ENCODE measurements at places on chromosomes 6 and 20.

DNA sequence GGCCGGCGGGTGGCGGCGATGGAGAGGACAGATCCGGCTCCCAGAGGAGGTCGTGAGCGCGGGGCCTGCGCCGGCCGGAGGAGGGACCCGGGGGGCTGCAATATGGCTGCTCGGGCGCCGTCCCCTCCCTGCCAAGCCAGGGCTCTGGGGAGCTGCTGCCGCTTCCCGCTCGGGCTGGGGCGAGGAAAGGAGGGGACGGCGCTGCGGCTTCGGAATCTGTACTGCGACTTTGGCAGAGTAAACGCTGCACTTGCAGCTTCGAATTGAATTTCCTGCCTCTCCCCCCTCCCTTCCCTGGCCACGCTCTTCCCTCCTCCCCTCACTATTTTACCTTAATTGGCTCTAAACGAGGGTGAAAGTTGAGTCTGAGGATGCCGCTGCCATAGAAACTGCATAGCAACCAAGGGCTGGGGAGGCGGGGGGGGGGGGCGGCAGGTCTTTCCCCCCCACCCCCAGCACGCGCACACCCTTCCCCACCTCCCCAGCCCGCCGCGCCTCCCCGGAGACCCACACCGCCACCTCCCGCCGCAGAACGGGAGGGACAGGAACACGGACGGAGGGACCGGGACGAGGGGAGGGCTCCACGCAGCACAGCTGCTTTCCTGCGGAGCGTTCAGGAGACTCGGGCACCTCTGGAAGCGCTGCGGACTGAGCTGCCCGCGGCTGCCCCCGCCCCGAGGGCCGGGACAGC lies 93.9 kb downstream of the RNASET2 start:
- no peak for DNase-seq

GRCh38 chr20:24892931-24893330 lies 56.1 kb upstream of the CST7 start:
- no peak for DNase-seq

- DNase-seq, result no peak
Measured at GRCh38 chr20:37789408-37789807, 95.6 kb downstream of the CTNNBL1 start.

DNA sequence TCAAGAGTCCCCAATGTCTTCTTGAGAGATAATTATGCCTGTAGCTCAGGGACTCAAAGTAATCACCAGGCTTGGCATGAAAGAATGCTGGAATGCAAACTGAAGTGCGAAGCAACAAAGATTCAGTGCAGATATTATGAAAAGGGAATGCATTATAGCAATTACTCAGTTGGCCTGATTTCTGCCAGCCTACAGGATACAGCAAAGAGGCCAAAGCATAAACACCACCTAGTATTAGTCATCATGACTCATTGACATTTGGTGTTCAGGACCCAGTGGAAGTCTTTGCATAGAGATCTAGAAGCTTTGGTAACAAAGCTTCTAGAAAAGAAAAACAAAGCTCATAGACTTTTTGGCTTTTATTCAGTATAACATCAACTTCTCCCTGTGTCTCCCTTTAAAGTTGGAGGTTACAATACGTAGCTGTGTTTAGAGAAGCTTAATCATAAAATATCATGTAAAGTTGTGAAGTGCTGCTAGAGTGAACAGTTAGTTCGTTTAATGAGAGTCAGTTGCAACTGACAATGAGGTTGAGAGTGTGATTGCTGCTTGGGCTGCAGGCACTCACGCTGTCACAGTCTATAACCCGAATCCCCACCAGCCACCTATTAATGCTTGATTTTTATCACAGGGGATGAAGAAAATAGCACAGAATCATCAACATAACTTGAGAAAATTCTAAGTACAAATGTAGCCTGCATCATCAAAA lies 932.7 kb downstream of the TFAP2A start:
- DNase-seq, result no peak

DNA sequence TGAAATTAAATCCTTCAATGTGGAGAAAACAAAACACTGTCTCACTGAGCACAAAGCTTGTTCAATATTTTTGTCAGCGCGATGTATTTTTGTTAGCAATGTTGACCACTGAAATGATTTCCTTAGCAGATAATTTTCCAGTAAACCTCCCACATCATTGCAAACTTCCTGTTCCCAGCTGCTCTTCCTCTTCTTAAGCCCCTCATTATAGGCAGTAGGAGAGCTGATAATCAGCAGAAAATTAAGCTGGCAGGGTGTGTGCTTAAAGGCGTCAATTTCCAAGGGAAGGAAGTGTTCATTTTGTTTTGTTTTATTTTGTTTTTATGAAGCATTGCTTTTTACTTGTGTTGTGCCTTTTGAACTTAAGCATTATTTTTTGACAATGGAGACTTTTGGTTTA lies 29.1 kb upstream of the TMEM14A start:
- DNase-seq, result no peak

DNA sequence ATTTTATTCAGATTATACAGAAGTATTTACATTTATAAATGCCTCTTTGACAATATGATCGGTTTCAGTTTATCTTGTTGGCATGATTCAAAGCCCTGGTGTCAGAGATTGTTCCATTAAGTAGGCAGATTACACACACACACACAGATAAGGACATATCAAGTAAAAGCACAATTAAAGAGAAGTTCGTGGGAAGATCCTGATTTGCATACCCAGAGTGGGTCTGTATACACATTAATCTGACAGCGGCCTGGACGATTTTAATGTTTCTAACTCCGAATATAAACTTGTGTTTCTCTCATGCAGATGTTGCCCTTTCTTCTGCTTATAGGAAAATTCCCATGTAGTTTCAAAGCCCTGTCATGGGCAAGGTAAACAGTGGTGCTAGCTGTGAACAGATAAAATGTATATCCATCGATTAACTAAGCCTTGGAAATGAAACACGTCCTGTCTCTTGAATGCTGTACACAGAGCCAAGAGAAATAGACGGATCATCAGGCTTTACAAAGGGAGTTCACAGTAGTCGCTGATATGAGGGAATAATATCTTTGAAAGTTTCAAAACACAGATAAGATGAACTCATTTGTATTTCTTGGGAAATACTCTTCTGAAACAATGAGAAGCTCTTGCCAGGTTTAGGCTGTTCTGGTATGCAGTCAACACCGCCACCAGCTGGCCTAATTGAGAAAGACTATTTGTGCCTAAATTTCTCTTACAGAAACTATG lies 108.2 kb upstream of the GMDS start:
- DNase-seq, result peak; percentile 71

GRCh38 chr6:67535946-67536345 lies 1099.1 kb upstream of the ADGRB3 start:
- no peak for DNase-seq

DNA sequence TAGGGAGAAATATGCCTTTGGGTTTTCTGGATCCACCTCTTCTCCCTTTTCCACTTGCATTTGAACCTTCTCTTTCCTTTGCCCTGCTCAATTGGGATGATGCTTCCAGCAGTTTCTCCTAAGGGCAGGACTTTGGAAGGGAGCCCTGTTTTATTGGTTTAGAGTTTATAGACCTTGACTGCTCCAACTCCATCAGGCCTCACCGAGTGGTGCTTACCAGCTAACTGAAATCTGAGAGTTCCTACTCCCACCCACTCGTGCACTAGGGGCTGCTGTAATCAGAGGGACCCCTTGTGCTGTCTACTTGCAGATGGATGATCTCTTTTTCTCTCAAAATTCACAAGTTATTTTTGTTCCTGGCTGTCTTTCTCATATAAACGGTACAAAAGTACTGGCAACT lies 121.3 kb upstream of the SLC22A16 start:
- no peak for DNase-seq

DNA sequence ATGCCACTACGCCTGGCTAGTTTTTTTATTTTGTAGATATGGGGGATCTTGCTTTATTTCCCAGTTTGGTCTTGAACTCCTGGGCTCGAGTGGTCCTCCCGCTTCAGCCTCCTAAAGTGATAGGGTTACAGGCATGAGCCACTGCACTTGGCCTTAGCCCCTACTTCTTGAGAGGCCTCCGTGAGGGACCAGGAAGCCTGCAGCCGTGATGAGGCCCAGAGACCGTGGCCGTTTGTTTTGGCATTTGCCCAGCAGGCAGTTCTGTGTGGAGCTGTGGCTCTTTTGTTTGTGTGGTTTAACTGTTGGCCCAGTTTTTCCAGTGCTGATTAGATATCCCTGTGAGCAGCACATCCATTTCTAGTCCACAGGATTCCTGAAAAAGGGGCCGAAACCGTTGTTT lies 39.8 kb downstream of the SRSF3 start:
- no peak for DNase-seq

DNA sequence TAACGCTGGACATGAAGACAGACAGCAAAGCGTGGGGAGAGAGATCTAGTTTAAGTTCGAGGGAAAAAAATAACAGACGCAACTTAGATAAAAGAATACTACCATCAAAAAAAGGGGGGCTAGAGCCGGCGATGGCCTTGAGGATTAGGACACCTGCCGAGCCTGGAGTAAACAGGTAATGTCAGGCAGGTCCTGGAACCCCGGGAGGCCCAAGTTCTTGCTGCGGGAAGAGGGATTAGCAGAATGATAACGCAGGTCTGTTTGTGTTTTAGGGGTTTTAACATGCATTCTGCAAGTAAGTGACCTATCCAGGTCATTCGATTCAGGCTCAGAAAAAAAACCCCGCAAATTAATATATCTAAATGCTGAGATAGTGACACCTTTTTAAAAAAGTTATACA lies 754 bp upstream of the TMEM170B start:
- no peak for DNase-seq

DNA sequence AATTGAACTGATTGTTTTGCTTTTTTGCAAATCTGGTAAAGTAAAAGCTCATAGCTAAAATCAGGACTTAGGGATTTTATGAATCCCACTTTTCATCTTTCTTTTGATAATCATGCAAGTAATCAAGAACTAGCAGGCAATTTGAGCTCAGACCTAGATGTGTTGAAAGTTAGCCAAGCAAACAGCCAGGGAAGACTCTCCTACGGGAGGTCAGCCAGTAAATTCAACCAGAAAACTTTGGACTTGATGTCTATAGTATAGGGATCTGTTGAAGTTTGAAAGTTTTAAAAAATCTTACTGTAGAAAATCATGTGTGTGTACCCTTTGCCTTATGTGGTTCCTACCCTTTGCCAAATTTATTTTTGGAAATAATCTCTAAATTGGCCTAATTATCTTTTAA lies 95.0 kb upstream of the TPD52L1 start:
- DNase-seq, result no peak

DNA sequence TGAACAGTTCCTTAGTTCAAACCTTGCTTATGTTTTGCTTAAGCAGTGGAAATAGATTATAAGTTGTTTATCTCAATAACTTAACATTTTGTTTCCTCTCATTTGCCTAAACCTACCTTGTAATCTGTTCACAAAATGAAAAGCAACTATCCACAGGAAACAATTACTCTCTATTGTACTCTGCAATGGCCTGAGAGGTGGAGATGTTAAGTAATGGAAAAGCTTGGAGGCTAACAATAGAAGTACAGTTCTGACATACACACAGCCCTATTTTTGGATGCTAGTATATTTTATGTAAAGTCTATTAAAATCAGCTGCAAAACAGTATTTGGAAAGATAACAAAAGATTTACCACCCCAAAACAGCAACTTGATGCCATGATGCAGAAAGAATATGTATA lies 82.1 kb downstream of the TINAG start:
- DNase-seq, result no peak

- DNase-seq, result no peak
Measured at GRCh38 chr6:90495216-90495817, 91.6 kb downstream of the MAP3K7 start.

DNA sequence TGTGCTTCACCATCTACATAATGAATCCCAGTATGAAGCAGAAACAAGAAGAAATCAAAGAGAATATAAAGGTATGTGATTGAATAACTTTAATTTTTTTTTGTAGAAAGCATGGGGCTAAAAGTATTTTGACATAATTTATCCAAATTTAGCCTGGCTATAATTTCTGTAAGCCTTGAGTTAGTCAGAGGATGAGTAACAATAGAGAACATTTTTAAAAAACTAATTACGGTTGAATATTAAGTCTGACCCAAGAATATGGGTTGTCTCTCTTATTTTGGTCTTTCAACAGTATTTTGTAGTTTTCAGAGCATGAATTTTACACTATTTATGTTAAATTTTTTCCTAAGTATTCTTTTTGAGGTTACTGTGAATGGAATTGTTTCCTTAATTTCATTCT lies 2.5 kb downstream of the GMNN start:
- DNase-seq, result no peak

DNA sequence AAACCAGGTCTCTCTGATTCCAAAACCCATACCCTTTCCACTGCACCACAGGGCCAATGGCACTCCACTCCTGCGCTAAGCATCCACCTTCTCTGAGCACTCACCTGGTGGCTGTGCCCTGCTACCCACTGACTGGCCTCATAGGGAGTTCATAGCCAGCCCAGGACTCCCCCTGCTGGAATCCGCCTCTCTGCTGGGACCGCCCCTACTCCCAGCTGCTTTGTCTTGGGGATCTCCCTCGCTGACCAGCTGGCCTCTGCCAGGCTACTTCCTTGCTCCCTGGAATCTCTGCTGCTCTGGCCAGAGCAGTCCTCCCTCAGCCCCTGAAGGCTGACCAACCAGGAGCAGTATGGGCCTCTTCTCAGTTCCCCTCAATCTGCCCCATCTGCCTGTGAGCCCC lies 129.7 kb downstream of the FAXC start:
- no peak for DNase-seq

GRCh38 chr6:23587582-23587981 lies 538.4 kb upstream of the NRSN1 start:
- DNase-seq, result no peak

DNA sequence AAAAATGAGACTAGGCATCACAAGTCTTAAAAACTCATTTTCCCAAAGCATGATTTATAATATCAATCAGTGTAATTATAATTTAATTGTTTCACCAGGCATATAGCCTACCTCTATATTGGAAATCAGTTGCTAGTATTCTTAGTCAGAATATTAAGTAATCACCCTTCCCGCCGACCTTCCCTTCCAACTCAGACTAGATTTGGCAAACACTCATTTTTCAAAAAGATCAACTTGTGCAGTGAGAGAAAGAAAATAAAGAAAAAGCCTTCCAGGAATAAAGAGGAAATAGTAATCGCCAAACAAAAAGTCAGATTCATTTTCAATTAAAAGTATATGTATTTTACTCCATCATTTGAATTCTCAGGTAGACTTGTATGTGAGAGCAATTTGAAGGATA lies 1.9 kb upstream of the BMP5 start:
- no peak for DNase-seq

GRCh38 chr20:42775037-42775436 lies 414.7 kb downstream of the PTPRT start:
- no peak for DNase-seq

DNA sequence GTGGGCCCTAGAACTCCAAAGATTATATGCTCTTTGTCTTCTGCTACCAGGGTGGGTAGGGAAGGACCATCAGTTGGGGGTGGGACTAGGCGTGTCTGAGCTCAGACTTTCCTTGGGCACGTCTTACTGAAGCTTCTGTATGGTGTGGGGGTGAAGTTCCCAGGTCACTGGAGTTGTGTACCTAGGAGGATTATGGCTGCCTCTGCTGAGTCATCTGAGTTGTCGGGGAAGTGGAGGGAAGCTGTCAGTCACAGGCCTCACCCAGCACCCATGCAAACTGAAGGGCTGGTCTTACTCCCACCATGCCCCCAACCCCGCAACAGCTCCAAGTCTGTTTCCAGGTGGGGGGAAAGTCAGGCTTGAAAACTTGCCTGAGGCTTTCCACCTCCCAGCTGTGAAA lies 90.1 kb downstream of the LPA start:
- no peak for DNase-seq
